ENCODE measurements at places on chromosomes 3 and 15.

- no peak for DNase-seq
Observed at GRCh38 chr15:48112242-48112641, 8.5 kb upstream of the SLC24A5 start.

GRCh38 chr3:7977245-7978086 lies 524.2 kb upstream of the LMCD1 start:
- no peak for DNase-seq

DNA sequence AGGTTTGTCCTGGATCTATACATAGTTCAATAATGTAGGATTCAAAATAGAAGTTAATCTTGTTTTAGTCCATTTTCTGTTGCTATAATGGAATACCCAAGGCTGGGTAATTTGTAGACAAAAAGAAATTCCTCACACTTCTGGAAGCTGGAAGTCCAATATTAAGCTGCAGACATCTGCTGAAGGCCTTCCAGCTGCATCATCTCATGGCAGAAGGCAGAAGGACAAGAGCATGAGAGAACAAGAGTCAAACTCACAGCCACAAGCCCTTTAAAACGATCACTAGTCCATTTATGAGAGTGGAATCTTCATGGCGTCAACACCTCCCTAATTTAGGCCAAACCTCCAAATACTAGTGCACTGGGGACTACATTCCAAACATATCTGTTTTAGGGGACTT lies 669.3 kb downstream of the ROBO2 start:
- DNase-seq: no peak

DNA sequence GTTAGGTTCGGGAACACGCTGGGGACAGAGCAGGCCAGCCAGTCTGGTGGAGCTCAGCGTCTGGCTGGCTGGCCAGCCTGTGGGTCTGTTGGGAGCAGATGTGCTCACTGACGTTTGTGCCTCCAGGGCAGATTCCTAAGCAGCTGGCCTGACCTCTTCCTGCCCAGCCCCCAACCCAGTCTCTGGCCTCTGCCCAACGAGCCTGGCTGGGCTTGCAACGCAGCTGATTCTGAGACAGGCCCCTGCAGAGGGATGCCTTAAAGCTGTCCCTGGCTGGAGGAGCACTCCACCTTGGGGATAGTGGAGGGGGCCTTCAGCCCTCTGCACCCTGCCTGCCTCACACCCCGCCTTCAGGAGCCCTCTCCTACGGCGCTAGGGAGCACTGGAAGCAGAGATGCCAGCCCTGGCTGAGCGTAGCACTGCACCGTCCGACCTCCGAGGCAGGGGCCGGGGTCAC lies 46.0 kb downstream of the KLF13 start:
- DNase-seq: peak; percentile 56

- no peak for DNase-seq
Observed at GRCh38 chr3:154766765-154767503, 313.2 kb upstream of the MME start.

DNA sequence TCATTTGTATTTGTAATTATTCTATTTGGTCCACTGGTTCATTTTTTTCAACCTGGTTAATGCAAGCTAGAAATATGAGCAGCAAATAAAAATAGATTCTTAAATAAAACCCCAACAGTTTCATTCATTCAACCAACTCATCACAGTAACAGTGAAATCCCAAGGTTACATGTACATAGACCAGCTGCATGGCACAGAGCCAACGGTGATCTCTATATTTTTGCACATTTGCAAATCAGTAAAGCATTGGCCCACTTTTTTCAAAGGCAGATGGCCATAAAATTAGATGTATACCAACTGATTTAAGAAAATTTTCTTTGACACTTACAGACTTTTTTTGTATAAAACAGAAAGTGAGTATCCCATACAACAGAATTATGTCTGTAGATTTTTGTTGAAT lies 49.3 kb downstream of the STRIT1 start:
- no peak for DNase-seq

- no peak for DNase-seq
Observed at GRCh38 chr3:16935781-16936180, 51.0 kb downstream of the PLCL2 start.

DNA sequence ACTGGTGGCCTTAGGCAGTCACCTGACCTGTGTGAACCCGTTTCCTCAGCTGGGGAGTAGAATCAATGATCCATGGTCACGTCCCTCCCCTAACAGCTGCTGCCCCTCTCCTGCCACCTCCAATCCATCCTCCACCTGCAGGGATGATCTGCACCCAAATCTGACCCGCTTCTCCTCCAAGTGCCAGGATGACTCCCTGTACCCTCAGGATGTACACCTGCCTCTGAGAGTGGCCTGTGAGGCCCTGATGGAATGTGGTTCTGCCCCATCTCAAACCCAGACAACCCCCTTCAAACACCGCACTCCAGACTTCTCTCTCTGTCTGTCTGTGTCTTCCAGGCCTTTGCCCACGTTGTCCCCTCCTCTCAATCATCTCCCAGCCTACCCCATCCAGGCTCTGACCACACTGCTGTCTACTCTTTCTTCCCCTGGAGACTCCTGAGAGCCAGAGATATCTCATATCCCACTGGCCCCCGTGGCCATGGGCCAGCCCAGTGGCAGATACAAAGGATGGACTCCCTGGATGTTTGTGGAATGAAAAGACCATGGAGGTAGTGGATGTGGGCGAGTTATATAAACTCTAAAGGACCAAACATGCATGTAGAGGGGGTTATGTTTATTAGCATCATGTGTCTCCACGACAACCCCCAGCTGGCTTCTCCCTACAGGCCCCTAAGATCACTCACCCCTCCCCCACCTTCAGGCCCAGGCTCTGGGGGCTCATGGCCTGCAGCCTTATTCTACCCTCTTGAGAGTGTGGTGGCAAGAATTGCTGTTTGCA lies 84.9 kb downstream of the SMAD6 start:
- DNase-seq: no peak

DNA sequence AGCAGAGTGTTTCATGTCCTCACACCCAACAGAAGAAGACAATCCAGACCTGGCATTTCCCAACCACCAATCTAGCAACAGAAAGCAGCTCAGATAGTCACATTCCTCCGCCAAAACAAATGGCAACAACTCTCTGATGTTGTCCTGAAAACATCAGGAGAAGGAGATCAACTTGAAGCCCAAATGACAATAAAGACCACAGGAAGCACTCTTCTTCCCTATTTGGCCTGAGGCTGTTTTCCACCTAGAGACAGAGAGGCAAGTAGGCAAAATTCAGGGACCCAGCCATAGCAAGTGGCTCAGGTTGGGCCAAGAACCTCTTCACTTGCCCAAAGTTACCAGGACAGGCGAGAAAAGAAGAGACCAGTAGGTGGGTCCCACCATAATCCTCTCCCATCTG lies 35.0 kb downstream of the ZNF148 start:
- DNase-seq: no peak

DNA sequence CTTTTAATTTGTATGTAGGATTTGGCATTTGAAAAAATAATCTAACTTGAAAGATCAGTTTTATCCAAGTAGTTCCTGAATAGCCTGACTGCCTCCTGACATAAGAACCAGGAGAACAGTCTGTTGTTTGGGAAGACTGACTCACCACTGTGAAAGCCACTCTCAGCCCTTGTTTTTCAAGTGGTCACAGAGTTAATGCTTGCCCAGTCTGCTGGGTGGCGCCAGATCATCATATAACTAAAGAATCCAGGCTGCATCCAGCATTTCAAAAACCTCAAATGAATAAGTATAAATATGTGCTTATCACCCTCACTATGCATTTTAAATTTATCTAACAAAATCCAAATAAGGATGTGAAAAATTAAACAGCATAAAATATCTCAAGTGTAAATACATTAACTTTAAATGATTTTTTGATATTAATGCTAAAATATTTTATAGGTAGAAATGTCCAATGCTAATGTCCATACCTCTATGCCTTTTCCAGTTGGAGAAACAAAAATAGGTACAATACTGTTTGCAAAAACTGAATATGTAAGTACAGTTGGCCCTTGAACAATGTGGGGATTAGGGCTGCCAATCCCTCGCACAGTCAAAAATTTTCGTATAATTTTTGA lies 26.9 kb upstream of the ZBBX start:
- DNase-seq: peak; percentile 47

- no peak for DNase-seq
Observed at GRCh38 chr3:122773944-122774509, 19.6 kb downstream of the HSPBAP1 start.

GRCh38 chr3:177349384-177349783 lies 152.1 kb upstream of the TBL1XR1 start:
- DNase-seq: no peak

- no peak for DNase-seq
Observed at GRCh38 chr3:15102836-15103235, 3.9 kb upstream of the RBSN start.

GRCh38 chr15:56989411-56989924 lies 71.0 kb downstream of the TCF12 start:
- DNase-seq: no peak

DNA sequence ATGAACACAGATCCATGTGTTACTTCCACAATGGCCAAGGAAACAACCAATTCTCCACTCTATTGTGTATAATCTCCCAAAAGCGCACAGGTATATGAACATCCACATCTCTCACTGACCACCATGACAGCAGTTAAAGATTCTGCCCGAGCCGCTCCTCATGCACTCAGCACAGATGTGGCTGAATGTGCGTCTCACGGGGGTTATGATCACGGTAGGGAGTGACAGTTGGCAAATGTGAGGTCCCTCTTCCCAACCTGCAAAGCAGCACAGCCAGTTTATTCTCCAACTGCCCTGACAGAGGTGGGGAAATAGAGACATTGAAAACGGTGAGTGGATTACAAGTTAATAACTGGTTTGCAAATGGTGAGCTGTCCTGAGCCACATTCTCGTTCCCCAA lies 17.6 kb downstream of the FOXP1 start:
- DNase-seq: no peak

DNA sequence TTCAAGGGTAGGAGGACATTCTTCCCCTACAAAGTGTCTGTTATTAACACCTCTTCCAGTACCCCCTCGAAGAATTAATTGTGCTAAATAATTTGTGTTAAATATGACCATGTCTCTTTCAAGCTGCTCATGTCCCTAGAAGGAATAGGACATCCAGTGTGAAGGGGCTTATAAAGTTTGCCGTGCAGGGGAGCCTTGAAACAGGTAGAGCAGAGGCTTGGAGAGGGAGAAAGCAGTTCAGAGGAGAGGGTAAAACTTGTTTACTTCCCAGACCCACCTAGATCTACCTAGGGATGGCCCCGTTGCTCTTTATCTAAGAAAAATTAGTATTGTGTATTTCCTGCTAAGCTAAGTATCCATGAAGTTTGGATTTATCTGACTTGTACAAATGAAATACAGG lies 114.8 kb downstream of the CACNA2D3 start:
- DNase-seq: no peak

DNA sequence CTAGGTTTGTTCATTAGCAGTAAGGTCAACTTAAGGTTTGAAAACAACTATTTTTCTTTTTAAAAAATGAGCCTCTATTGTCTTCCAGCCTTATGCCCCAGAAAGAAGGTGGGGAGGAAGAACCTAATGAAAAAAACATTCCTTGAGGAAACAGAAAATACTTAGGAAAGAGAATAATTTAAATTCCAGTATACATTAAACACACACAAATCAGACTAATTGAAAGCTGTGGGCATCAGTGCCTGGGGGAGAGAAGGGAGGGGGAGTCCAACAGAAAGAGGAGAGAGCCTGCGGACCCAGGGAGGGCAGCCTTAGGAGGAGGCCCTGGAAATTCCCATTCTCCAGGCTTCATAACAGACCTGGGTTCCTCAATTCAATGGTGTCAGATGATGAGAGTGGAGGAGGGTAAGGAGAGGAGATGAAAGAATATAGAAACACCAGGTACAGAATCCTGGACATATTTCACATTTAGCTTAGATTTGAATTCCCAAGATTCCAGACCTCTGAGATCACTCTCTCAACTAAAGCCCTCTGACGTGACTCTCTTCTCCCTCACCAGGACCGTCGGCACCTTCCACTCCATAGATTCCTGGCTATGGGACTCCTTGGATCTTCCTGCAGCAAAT lies 320.5 kb upstream of the UMPS start:
- no peak for DNase-seq

- DNase-seq: no peak
Observed at GRCh38 chr3:10927551-10927950, 65.0 kb upstream of the SLC6A1 start.

- no peak for DNase-seq
Observed at GRCh38 chr15:83854321-83854720, 200.4 kb downstream of the ADAMTSL3 start.

DNA sequence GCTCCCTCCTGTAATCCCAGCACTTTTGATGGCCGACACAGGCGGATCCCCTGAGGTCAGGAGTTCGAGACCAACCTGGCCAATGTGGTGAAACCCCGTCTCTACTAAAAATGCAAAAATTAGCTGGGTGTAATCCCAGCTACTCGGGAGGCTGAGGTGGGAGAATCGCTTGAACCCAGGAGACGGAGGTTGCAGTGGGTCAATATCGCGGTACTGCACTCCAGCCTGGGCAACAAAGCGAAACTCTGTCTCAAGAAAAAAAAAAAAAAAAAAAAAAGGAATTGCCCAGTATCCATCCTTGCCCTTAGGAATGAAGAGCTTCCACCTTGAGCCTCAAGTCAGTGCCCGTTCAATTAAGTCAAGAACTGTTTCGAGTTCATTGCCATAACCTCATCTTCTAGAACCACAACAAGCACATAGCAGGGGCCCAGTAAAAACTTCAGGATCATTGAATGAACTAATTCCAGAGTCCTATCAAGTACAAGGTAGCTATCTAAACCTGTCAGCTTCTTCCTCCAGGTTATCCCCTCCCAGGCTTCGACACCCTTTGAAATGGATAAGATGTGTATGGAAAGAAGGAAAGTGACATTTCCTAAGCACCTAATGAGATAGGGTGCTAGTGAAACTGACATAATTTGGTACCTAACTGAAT lies 826 bp downstream of the DBR1 start:
- DNase-seq: no peak

GRCh38 chr15:92807971-92808571 lies 92.1 kb upstream of the CHD2 start:
- no peak for DNase-seq

GRCh38 chr3:190370369-190370768 lies 17.6 kb upstream of the CLDN16 start:
- no peak for DNase-seq

DNA sequence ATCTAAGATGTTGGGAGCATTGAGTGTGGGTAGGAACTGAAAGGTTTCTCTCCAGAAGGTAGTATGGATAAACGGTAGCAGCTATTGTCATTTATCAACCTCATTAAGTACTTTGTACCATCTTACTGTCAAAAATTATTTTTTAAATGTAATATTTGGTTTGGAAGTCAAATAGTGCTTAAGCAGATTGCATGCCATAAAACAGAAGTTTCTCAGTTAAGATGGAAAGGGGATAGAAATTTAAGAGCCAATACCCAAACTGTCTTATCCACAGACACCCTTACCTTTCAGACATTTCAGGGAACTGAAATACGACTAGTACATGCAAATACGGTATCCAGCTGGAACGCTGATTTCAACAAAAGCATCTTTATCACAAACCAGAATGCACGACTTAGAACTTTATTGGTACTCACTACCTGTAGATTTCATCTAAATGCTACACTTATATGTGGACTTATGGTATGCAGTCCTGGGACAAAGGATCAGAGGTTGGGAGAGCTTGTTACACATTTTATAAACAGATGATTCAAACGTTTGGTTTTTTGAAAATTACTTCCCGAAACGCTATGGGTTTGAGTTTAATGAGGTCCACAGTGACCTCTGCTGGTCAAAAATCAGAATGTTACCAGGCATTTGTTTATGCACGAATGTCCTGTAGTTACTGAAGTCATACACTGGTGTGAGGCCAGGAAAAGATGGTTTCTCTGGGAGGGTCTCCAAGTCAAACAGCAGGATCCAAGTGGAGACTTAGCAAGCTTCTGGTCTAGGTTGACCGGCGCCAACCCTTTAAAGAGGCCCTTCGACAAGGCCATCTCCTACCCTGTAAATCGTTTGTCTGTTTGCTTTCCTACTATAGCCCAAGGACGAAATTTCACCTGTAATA lies 45.7 kb upstream of the DUT start:
- DNase-seq: peak; percentile 62

Data from kidney capillary endothelial cell (primary cell).